Esophagus muscularis mucosa (tissue), 4 donors: ENCODE measurements at places on chromosomes 7 and 10. TPM values are rescaled to one million over a fixed set of nuclear protein-coding genes. Genes with fewer than 3 reads are reported as not detected.

The CDHR1 gene
- total RNA-seq: 0.17 TPM

The CHRM2 gene
- 20.0 TPM for total RNA-seq

The ZNF488 gene
- not detected for total RNA-seq

The AKR1B1 gene
- total RNA-seq: 50.2 TPM

The LEP gene
- total RNA-seq: not detected

The ZNF12 gene
- total RNA-seq: 23.8 TPM

The ZNF727 gene
- total RNA-seq: 5.8 TPM

The FAM25C gene
- not detected for total RNA-seq

The COL17A1 gene
- total RNA-seq: 0.17 TPM

The VGF gene
- 0.33 TPM for total RNA-seq

The LSM5 gene
- 15.6 TPM for total RNA-seq
